ENCODE measurements at places on chromosomes 6 and 20.

DNA sequence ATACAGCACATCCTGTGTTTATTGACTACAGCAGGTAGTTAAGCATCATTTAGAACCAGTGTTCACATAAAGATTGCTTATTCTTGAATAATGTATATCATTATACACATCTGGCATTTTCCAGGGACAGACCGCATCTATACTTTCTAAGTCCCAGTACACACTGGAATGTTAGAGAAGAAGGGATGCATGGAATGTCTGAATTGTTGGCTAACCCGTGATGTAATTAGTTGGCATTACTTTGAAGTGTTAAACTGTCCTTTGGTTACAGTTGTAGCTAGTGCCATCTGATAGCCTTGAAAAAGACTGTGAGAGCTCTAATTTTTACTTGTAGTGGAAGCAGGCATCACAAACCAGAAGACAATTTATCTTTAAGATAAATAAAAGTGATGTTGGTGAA is 29.8 kb upstream of the MCHR2 start:
- DNase-seq, result no peak

GRCh38 chr6:20153194-20153593 is 59.1 kb downstream of the MBOAT1 start:
- DNase-seq, result no peak

- no peak for DNase-seq
Measured at GRCh38 chr6:158762787-158763433, 56.3 kb downstream of the EZR start.

DNA sequence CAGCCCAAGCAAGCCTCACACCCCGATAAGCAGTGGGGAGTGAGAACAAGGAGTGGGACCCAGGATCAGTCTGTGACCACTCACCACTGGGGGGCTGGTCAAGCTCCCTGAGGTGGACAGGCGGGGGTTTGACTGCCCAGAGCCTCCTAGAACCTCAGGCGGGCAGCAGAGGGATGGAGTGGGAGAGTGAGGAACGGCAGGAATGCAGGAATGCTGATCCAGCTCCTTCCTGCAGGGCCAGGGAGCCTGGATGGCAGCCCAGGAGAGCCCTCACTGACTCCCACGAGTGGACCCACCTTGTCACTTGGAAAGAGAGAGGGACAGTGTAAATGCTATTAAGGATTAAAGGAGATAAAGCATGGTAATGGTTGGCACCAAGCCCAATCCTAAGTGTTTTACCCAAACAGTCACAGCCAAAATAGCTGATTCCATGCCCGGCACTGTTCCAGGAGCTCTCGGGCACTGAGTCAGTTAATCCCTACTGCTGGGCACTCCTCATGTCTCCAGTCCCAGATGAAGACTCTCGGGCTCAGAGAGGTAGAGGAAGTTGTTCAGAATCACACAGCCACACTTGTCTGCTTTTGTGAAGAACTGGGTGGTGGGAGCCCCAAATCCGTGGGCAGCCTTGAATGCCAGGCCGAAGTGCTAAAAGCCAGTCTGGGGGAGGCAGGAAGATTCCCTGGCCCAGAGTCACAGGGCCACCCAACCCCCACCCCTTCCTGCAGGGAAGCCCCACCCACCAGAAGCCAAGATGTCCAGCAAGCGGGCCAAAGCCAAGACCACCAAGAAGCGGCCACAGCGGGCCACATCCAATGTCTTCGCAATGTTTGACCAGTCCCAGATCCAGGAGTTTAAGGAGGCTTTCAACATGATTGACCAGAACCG is 3.1 kb downstream of the MYL9 start:
- DNase-seq, result no peak

DNA sequence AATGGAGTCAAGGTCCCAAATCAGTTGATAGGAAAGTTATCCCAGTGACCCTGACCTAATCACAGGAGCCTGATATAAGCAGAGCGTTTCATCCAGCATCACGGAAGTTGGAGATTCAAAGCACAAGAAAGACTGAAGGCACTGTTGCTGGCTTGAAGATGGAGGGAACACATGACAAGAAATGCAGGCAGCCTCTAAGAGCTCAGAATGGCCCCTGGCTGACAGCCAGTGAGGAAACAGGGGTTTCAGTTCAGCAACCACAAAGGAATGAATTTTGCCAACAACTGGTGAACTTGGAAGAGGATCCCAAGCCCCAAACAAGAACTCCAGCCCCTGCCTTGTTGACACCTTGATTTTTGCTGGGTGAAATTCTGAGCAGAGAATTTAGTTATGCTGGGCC is 778.5 kb downstream of the MAFB start:
- no peak for DNase-seq

All from stimulated activated CD4-positive, alpha-beta T cell treated with anti-CD3 and anti-CD28 coated beads, Interleukin-2, amount 100 ng/mL, for 48 hours (primary cell).